ENCODE measurements at places on chromosomes 1 and 21.

- DNase-seq: no peak
Observed at GRCh38 chr1:7404046-7404742, 366.9 kb upstream of the VAMP3 start.

GRCh38 chr1:111174070-111174469, 26.4 kb downstream of the DENND2D start:
- DNase-seq: no peak

DNA sequence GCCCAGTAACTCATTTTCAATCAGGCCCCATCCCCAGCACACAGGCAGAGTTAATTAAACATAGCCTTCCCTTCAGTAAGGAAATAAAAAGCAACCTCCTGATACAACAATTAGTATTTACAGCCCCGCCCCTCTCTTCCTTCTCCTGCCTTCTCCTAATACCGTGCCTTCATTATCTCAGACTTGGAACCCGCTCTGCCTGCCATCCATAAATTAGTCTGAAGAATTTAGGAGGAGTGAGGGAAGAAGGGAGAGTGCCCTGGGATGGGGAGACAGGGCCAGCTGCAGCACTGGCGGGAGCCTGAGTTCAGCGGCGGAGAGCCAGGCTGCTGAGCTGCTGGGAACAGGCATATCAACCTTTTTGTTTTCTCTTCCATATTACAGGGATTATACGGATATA, 172.8 kb downstream of the ACTL8 start:
- DNase-seq: no peak

DNA sequence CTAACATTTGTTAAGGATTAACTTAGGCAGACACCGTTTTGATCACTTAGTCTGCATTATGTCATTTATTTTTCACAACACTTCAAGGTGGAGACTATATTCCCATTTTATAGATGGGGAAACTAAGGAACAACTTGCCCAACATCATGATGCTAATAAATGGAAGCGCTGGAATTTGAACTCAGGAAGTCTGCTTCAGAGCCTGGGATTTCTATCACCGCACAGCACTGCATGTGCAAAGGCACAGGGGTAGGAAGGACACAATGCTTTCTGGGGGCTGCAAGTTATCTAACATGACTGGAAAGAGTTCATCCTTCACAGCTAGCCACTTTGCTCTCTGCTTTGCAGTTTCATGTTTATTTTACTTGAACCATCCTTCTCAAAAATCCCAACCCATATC, 100.5 kb downstream of the UBR4 start:
- DNase-seq: no peak

GRCh38 chr1:166170075-166170474, 3.3 kb upstream of the FAM78B start:
- no peak for DNase-seq

- no peak for DNase-seq
Observed at GRCh38 chr1:3011631-3012455, 9.4 kb upstream of the ACTRT2 start.

DNA sequence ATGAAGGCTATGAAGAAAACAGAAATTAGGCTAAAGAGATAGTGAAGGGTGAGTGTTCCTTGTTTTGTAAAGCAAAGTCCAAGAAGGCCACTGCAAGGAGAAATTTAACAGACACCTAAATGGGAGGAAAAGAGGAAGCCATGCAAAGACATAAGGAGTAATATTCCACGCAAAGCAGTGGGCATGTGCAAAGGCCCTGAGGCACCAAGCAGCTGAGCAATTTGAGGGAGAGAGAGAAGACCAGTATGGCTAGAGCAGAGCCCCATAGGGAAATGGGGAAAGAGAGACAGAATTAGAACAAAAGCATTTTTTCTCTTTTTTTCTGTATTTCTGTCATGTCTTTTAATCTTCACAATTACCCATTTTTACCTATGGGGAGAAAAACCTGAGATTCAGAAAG, 154.1 kb downstream of the TPR start:
- DNase-seq: no peak

DNA sequence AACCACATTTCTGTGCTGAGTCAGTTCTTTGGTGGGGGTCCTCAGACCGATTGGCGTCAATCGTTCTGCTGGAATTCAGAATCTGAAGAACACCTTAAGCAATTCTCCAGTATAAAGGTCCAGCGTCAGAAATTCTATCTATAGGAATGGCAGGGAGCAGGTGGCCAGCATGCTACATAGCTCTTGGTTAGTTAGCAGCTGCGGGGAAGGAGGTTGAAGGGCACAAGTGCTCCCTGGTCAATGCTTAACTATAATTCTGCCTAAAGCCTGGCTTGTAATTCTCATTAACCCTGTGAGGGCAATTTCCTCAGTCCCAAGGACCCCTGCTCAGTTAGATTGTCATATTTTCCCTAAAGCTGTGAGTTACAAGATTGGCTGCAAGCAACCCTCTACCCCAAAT, 54.3 kb upstream of the GALNT2 start:
- no peak for DNase-seq

DNA sequence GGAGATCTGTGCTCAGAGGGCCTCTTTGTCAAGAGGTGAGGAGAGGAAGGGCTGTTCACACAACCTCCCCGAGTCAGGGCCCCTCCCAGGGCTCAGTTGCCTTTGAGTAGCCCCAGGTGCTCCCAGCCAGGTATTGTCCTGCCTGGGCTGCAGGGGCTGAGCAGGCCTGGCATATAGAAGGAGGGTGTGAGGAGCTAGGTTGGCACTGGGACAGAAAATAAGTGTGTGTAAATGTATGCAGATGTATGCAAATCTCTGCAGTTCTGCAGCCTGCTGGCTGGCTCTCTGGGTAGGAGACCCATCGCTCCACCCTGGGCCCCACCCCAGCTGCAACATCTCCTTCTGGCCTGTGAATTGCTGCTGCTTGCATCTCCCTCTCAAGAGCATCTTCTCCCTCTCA, 52.4 kb downstream of the NAV1 start:
- DNase-seq: no peak

All from A673 (cell line).